ENCODE measurements at places on chromosomes 2 and 18.

- DNase-seq, result no peak
Measured at GRCh38 chr2:238220892-238221521, 17.5 kb upstream of the ILKAP start.

GRCh38 chr2:1979138-1979537 lies 234.8 kb upstream of the PXDN start:
- DNase-seq, result no peak

DNA sequence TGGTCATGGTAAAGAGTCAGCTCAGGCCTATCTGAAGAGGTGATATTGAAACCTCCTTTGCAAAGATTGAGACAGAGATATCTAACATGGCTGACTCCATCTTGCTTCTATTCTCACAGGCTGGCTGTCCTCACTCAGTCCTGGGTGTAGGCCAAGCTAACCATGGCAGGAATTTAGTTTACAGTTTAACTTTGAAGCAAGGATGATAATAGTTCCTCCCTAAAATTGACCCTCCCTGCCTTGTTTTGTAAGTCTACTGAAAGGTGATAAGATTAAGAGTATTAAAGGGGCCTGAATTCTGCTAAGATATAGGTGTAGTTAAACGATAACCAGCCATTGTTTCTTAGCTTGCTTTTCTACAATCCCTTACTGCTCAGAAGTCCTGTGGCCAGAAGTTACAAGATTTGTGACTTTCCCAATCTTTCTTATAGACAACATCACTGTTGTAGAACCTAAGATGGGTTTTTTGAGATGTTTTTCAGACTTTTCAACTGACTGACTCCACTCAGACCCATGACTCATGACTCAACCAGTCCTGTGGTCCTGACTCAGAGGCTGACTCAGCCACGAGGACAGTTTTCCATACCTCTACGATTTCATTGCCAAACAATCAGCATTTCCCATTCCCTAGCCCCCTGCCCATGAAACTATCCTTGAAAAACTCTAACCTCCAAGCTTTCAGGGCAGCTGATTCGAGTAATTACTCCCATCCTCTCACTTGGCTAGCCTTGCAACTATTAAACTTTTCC lies 195.7 kb upstream of the SESTD1 start:
- DNase-seq, result no peak

- DNase-seq, result no peak
Measured at GRCh38 chr2:188976545-188977268, 2.5 kb downstream of the COL3A1 start.

DNA sequence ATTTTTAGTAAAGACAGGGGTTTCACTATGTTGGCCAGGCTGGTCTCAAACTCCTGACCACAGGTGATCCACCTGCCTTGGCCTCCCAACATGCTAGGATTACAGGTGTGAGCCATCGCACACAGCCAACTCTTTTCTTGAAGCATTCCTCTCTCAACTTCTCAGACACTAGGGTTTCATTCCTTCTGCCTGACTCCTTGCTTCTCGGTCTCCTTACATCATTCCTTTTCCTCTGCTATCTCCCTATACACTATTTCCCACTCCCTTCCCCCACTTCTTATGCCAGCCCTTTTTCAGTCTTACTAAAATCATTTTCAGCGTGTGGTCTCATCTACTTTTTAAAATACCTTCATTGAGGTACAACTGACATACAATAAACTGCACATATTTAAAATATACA lies 6.1 kb downstream of the SOS1 start:
- no peak for DNase-seq

DNA sequence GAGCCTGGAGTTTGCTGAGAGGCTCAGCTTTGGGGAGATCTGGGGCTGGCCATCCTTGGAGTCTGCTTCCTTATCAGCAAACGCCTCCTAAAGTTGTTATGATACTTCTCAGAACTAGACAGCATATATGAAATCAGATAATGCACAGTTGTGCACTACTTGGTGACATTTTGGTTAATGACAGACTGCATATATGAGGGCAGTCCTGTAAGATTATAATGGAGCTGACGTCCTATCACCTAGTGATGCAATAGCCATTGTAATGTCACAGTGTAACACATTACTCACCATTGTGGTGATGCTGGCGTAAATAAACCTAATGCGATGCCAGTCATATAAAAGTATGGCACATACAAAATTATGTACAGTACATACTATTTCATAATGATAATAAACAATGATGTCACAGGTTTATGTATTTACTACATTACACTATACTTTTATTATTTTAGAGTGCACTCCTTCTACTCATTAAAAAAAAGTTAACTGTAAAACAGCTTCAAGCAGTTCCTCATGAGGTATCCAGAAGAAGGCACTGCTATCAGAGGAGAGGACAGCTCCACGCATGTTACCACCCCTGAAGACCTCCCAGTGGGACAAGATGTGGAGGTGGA lies 298.1 kb upstream of the REV1 start:
- no peak for DNase-seq

DNA sequence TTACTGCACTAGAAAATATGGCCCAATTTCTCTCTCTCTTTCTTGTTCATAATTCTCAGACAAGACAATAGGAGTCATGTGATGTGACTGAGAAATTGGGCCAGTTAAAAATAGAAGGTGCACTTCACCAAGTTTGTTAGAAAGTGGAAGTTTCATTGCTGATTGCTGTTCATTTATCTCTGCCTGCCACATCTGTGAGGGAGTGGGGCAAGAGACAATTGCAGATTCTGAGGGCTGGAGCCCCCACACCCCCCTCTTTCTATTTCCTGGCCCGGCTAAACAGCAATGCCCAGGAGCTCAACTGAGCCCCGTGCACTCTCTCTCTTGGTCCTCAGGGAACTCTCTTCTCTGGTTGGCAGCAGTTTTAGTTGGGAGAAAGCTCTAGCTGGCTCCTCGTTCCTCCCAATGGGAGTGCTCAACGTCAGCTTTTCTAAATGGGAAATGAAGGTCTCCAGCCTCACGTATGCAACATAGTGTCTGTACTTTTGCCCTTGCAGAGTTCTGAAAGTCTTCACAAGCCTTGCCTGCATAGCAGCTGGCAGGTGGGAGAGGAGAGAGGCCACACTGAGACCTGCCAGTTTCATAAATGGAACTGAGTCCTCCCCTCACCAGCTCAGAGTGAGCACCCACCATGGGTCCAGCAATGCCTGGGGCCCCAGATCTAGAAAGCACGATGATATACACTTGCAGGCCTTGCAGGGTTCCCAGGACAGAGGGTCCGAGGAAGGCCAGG lies 115.7 kb downstream of the MYCN start:
- no peak for DNase-seq

- DNase-seq, result no peak
Measured at GRCh38 chr2:231260442-231261208, 62.2 kb downstream of the ARMC9 start.
